ENCODE measurements at places on chromosomes 6 and 20.

DNA sequence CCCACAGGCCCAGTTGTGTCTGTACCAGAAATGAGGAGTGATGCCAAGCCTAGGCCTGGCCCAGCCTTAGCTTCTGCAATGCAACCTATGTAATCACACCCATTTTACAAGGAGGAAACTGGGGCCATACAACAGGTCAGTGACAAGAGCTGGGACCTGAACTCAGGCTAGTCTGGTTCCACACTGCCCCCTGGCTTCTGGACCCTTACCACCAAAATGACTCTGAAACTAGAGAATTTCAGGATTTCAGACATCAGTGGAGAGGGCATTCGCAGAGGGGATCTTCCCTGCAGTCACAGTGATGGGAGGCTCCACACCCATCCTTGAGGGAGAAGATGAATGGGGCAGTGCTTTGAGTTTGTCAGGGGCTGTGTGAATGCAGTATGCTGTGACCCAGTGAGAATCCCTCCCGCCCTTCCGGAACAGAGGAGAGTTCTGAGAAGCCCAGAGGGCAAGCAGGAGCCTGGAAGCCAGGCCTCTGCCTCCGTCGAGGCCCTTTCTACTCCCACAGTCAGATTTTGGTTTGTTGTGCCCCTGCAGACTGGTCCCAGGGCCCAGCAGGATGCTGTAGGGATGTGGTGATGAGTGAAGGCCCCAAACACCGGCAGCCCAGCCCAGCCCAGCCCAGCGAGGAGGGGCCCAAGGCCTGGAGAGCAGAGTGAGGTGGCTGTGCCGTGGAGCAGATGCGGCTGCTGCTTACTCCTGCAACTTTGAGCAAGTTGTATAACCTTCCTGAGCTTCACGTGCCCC is 48.1 kb upstream of the MYL9 start:
- DNase-seq: no peak

DNA sequence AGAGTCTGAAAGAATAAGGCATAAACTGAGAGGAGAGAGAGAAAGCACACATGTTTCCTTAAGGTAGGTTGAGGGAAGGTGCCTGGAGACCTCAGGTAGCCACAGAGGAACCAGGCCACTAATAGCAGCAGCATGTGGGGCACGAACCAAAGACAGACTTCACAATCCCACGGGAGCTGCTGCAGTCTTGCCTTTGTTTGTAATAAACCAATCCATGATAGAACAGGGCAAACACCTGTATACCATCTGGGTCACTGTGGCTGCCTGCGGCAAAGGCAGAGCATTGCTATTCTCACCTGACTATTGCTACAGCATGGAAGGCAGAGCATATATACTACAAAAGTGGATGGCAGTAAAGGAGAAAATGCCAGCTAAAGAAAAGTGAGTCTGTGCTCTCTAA is 36.3 kb downstream of the HEBP2 start:
- DNase-seq: no peak

DNA sequence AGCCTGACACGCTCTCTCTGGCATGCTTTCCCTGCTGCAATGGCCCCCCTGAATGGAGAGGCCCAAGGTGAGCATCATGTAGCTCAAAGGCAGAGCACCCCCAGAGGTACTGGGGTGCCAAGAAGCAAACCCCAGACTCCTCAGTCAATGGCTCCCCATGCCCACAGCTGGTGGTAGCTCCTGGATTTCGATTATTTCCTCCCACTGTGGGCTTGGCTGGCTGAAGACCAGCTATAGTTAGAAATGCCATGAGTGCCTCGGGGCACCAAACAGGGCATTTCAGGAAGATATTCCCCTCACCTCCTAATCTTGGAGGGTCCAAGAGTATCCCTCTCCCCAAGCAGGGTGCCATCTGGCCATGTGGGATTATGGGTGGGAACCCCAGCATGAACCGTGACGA is 16.8 kb downstream of the MAP1LC3A start:
- no peak for DNase-seq

GRCh38 chr6:156779206-156780094 is 2.3 kb downstream of the ARID1B start:
- DNase-seq: peak; percentile 56

DNA sequence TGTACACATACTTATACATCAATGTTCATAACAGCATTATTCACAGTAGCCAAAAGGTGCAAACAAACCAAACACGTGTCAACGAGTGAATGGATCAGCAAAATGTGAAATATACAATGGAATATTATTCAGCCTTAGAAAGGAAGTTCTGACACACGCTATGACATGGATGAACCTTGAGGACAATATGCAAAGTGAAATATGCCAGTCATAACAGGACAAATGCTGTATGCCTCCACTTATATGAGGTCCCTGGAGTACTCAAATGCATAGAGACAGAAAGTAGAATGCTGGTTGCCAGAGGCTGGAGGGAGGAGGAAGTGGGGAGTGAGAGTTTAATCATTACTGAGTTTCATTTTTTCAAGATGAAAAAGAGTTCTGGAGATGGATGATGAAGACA is 37.8 kb upstream of the IGF2R start:
- DNase-seq: no peak

- no peak for DNase-seq
Measured at GRCh38 chr6:87092435-87092834, 2.5 kb downstream of the CGA start.

GRCh38 chr20:15642676-15643075 is 930.6 kb downstream of the KIF16B start:
- no peak for DNase-seq

- no peak for DNase-seq
Measured at GRCh38 chr6:21157186-21157929, 436.2 kb upstream of the SOX4 start.

- no peak for DNase-seq
Measured at GRCh38 chr20:697826-698225, 22.2 kb upstream of the SCRT2 start.

- no peak for DNase-seq
Measured at GRCh38 chr20:36856691-36857635, 19.0 kb upstream of the TLDC2 start.

- DNase-seq: no peak
Measured at GRCh38 chr6:133083248-133083967, 157.7 kb upstream of the EYA4 start.

- DNase-seq: no peak
Measured at GRCh38 chr6:56902641-56903464, 52.1 kb upstream of the BEND6 start.

DNA sequence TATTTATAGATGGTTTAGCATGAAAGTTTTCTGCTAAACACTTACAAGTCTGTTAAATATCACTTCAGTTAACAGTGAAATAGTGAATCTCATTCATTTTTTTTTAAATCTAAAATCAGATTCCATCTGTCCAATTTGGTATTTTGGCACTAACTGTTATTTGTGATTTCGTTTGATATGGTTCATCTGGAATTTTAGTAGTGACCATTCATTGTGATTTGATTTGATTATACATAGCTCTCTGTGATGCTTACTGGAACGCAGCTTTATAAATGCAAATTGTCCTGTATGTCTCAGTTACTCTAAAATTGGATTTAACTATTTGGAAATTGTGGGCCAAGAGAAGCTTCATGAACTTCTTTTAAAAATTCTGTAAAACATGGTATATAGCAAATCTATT is 571.5 kb downstream of the EYS start:
- no peak for DNase-seq

- peak; percentile 3 for DNase-seq
Measured at GRCh38 chr20:13029687-13030375, 21.1 kb downstream of the SPTLC3 start.

GRCh38 chr6:23302514-23302913 is 733.1 kb downstream of the HDGFL1 start:
- no peak for DNase-seq

- DNase-seq: no peak
Measured at GRCh38 chr6:158926414-158926813, 73.6 kb downstream of the RSPH3 start.

- no peak for DNase-seq
Measured at GRCh38 chr6:51949526-51949925, 137.9 kb downstream of the PKHD1 start.

- no peak for DNase-seq
Measured at GRCh38 chr6:135521431-135521830, 23.9 kb upstream of the AHI1 start.

- no peak for DNase-seq
Measured at GRCh38 chr6:126618639-126619343, 278.9 kb downstream of the CENPW start.

- no peak for DNase-seq
Measured at GRCh38 chr20:15235471-15236198, 898.2 kb upstream of the FLRT3 start.

- DNase-seq: peak; percentile 69
Measured at GRCh38 chr20:58179432-58180099, 48.9 kb downstream of the ANKRD60 start.

- peak; percentile 88 for DNase-seq
Measured at GRCh38 chr20:3204124-3204794, at the start of gene DDRGK1. Gene DDRGK1 (minus strand): TSS chr20:3204682. CDS start chr20:3204627, 55 bp downstream.

DNA sequence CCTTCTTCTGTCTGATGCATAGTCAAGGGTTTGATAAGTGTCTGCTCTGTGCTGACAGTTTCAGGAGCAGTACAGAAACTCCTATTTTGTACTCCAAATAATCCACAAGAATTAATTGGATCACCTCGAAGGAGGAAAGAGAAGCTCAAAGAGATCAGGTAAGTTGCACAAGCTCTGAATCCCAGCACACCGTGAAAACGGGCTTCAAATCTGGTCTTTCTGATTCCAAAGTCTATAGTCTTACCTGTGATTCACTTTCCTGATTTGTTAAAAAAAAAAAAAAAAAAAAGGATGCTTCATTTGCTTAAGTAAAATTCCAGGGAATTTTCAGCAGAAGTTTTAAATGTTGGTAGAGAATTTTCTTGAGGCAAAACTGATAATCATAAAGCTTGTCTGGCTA is 155.8 kb upstream of the ESR1 start:
- no peak for DNase-seq

DNA sequence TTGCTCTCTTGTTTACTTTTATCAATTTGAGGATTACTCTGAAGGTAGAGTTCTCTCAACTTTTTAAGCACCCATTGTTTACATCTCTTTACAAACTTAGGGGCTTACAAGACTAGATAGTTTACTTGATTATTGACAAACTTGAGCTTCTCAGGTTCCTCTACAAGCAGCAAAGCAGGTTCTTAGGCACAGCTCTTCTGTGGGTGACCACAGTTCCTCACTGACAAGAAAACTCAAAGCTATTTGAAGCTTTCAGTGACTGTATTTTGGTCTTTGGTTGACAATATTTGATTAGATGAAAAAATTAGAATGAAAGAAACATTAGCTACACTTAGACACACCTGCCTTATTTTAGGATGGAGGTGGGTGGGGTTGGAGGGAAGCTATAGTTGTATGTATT is 327.3 kb upstream of the RUNX2 start:
- no peak for DNase-seq

DNA sequence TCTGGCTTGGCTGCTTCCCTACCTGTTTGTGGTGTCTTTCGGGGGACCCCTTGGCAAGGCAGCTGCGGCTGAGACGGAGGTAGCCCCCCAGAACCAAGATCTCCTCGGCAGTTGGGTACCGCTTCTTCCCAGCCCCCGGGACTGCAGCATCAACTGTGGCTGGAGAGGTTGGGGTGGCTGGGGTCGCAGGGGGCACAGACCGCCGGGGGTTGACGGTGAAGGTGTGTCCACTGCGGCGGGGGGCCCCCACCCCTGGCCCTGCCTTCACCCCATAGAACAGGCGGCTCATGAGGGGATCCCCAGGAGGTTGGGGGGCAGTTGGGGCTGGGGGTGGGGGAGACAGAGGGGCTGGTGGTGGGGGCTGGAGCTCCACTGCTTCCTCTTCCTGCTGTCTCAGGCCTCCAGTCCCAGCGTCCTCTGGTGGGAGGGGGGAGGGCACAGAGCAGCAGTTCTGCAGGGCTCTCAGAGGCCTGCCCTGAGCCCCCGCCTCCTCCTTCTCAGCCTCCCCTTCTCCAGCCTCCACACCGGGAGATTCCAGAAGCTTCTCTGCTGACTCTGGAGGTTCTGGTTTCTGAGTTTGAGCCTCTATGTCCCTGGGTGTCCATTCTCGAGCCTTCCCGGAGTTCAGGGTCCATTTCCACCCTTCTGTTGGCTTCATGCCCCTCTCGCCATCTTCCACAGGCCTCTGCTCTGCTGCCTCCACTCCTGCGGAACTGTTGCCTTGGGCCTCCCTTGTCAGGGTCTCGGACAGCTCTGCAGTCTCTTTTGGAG is 1.9 kb downstream of the PPP1R18 start:
- peak; percentile 49 for DNase-seq

DNA sequence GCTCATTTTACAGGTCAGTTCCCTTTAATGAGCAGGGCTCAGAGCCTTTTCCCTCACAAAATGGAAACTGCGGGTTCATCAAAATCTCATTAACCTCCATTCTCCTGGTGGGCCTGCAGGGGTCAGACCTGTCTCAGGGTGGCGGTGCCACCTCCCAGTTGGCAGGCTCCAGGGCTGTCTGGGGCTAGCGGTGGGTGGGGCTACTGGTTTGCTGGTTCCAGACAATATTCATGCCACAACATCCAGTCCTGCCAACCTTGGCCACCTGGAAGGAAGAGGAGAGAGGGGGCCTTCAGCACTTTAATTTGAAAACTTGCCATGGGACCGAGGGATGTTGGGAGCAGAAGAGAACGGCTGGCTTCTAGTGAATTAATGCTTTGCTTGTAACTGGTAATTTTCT is 41.9 kb upstream of the CTNNBL1 start:
- DNase-seq: peak; percentile 35

- DNase-seq: no peak
Measured at GRCh38 chr6:6057442-6058053, 50.8 kb upstream of the NRN1 start.

DNA sequence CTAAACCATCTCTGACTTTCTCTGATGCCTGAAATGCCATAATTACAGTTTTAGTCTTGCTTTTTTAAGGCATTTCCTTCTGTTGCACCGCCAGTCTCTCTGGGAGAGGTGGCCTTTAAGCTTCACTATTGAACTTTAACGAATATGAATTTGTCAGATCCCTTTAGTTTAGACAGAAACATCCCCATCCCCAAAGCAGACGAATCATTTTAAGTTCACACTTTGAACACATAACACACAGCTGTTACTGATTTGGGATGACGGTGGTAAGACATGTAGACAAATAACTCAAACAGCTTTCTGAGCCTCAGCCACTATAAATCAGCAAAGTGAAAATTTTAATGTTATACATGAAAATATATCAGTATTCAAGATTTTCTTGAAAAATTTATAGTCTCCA is 7.2 kb upstream of the IPCEF1 start:
- DNase-seq: no peak

- no peak for DNase-seq
Measured at GRCh38 chr20:51285684-51286083, 256.8 kb downstream of the NFATC2 start.

GRCh38 chr20:38278131-38278530 is 17.6 kb upstream of the KIAA1755 start:
- no peak for DNase-seq

Data from activated T-cell treated with anti-CD3 and anti-CD28 coated beads for 48 hours (primary cell).